ENCODE measurements at places on chromosomes 6 and 20.
A peak's percentile ranks its signal among the peaks of the same experiment; 100 is the strongest.

- peak; percentile 36 for DNase-seq
These were observed 9.4 kb downstream of the MAS1 start for GRCh38 chr6:159899994-159900745.

- DNase-seq: no peak
These were observed 67.6 kb downstream of the B4GALT5 start for GRCh38 chr20:49646126-49646525.

- DNase-seq: no peak
These were observed 43.2 kb upstream of the CDH22 start for GRCh38 chr20:46351357-46352058.

GRCh38 chr20:47778398-47779354 lies 6.6 kb downstream of the SULF2 start:
- no peak for DNase-seq

- no peak for DNase-seq
These were observed 5.7 kb downstream of the KDM1B start for GRCh38 chr6:18160911-18161310.

DNA sequence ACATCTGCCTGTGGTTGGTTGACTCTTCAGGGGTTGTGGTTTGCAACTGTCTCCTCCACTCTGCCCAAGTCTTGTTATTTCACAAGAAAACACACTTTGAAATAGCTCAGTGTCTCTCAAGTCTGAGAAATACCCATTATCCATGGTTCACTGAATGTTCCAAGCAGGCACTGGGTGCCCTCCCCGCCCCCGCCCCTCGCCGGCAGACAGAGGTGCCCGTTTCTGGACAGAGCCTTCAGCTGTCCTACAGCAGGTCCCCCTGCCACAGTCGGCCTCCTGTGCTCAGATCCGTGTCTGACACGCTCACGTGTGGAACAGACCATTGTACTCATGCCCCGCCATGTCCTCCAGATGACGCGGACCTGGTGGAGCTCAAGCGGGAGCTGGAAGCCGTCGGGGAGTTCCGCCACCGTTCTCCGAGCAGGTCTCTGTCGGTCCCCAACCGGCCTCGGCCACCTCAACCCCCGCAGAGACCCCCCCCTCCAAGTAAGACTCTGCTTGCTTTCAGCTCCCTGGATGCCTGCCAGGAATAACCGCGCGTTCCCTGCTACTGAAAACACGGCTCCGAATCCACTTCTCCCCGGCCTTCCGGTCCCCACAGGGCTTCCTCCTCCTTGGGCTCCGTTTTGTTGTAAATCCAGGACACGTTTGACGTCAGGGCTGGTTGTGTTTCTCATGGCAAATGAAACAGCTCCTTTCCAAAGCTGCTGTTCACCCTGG lies 81.4 kb downstream of the SERAC1 start:
- DNase-seq: peak; percentile 39

- no peak for DNase-seq
These were observed 36.7 kb upstream of the CCN6 start for GRCh38 chr6:112017169-112017568.

- DNase-seq: peak; percentile 75
These were observed 77.7 kb downstream of the ELOVL4 start for GRCh38 chr6:79869600-79870084.

- DNase-seq: peak; percentile 73
These were observed 74.5 kb upstream of the SRSF6 start for GRCh38 chr20:43383026-43383795.

DNA sequence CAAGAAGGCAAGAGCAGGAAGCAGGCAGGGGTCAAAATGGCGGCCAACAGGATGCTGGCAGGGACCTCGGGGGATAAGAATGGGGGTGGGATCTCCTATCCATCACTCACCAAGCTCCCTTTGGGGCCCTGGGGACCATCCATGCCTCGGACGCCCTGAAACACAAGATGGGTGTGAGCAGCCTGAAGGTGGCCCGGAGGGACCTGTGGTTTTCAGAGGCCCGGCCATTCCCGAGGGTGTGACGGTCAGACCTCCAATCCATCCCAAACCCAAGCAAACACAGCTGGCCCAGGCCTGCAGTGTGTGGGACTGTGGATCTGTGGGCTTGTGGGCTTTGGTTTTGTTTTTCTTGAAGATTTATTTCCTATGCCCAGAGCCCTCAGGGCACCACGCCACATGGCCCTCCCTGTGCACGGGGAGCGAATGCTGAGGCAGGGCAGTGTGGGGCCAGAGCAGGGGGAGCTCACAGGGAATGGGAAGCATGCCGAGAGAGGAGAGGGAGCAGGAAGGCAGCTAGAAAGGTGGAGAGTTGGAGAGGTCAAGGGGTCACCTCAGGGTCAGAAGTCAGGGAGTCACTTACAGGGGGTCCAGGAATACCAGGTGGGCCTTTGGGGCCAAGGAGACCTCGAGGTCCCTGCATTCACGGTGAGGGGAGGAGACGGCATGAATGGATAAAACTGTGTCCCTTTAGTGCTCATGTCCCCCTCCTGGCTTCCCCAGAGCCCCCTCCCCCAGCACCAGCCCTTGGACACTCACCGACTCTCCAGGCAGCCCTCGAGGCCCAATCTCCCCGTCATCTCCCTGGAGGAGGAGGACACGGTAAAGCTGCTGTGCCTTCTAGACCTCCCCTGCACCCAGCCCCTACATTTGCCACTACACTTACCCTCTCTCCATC lies 14.5 kb downstream of the COL11A2 start:
- no peak for DNase-seq

DNA sequence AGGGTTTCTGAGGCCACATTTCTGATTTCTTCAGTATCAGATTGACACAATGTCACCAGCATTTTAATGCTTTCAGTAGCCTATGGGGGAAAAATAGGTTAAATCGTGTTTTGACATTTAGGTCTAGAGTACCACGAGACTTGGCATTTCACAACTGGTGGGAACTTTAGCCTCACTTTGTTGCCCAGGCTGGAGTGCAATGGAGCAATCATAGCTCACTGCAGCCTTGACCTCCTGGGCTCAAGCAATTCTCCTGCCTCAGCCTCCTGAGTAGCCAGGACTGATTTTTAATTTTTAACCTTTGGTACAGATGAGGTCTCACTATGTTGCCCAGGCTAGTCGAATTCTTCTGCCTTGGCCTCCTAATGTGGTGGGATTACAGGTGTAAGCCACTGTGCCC lies 11.0 kb upstream of the ARMH2 start:
- DNase-seq: no peak

GRCh38 chr6:100664274-100665040 lies 199.7 kb upstream of the SIM1 start:
- DNase-seq: peak; percentile 32

DNA sequence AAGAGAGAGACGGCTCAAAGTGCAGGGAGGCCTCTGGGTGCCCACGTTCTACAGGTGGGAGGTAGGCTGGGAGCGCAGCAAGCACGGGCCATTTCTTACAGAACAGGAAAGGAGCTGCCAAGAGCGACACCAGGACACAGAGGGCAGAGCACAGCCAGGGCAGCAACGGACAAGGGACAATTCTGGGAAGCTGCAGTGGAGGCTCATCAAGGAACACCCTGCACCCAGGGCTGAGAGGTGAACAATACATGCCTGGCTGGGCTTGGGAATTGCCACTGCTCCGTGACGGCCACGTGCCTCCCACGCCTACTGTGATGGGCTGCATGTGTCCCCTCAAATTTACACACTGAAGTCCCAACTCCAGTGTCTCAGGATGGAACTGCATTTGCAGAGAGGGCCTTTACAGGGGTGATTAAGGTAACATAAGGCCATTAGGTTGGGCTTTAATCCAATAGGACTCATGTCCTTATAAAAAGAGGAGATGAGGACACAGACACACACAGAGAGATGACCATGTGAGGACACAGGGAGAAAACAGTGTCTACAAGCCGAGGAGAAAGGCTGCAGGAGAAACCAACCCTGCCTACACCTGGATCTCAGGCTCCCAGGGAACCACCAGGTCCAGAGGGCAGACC lies 13.6 kb downstream of the SERPINB6 start:
- DNase-seq: no peak

DNA sequence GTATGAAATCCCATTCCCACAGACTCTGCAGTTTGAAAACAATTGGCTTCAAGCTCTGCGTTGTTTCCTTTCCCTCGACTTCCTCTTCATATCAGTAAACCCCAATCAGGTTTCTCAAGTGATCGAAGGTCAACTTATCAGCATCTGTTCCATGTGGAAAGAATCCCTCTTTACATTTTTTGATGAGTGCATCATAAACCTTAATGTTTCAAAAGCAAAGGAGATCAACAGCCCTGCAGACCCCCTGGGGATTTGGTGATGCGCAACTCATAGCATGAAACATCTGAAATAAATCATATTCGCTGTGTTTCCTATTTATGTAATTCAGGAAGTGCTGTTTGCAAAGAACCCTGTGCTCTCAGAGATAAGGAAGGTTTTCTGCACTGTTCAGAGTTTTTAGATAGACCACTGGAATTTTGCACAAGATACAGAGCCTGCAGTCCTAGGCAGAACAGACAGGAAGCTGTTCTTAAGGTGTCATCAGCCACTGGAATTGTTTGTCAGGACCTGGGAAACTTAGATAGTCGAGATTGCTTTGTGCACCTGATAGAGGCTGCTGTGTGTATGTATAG lies 216.0 kb downstream of the HIVEP2 start:
- peak; percentile 59 for DNase-seq

DNA sequence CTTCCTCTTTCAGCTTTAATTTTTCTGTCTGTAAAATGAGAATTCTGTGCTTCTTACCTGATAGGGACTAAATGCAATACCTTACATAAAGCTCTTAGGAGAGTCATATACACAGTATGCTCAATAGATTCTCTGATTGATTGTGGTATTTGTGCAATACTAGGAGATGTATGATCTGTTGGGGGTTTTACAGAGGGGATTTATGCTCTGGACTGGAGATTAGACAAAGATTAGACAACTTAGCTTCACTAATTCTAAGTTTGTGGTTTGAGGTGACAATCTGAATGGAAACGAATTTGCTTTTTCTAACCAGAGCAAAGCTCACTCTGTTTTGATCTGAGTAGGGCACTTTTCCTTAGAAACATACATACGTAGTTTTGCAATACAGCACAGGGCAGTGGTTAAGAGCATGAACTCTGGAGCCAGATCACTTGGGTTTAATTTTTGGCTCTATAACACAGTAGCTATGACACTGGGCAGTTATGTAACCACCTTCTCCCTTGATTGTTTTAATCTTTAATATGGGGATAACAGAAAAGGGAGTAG lies 126.2 kb downstream of the RNF144B start:
- no peak for DNase-seq

GRCh38 chr20:45840700-45841198 lies 7.2 kb downstream of the SNX21 start:
- DNase-seq: no peak

DNA sequence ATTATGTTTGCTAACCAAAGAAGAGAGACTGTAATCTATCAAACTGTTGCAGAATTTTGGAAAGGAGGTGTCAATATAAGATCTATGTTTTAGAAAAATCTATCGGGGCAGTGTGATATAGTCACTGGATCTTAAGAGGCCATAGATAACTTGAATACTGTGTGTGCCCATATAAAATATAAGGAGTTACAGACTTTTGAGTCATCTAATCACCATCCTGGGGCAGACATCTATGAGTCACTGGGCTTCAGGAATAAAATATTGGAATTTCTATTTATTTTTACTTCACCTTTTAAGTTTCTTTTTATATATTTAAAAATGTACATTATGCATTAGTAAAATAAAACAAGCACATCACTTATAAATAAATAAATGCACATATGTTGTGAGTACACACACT lies 509.3 kb upstream of the MAN1A1 start:
- no peak for DNase-seq

- DNase-seq: no peak
These were observed 14.4 kb downstream of the GSS start for GRCh38 chr20:34941226-34941625.

DNA sequence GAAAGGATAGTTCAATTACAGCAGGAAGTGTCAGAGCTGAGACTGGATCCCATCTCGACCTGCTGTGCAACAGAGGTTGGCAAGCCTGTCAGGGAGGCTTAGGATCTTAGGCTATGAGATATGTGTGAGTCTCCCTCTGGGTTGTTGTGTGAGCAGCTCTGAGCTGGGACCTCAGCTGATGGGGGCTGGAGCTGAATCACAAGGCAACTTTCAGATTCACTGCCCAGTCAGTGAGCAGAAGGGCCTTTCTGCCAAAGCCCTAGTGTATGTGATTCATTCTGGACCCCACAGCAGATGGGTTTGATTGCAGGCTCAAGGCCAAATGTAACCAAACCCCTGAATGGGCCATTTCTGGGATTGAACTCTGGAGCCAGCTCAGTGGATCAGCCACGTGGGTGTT lies 4.5 kb downstream of the PI3 start:
- DNase-seq: no peak

DNA sequence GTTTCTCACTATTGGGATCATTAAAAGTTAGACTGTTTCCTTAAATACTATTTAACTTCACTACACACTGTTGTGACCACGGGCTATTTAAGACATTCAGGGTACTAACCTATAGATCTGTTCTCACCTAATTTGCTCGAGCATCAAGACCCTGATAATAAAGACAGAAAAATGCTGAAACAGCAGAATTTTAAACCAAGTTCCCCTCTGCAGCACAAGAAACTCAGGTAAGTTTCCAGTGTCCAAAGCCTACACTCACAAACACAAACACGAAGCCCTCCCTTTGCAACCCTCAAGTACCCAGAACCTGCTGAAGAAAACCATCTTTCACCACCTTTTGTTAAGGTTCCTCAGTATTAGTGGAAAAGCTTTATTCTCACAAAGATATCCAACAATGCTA lies 4.0 kb downstream of the SNX5 start:
- no peak for DNase-seq

GRCh38 chr20:62773845-62774714 lies 22.2 kb upstream of the MRGBP start:
- DNase-seq: peak; percentile 54

DNA sequence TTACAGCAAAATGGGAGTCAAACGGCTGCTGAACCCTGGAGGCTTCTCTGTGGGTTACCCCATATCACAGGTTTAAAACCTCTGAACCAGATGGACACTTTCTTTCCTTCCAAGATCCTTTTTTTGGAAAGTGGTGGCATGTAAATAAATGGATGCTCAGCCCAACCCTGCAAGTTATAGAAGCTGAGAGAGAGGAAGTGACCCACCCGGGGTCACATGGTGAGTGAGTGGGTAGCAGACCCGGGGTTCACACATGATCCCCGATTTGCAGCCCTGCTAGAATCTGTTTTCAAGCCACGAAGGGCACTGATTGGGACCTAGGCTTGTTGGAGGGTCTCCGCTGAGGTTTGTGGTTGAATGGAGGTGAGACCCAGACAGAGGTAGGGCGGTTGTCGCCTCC lies 32.0 kb downstream of the SIRPA start:
- no peak for DNase-seq

GRCh38 chr6:14086701-14087100 lies 30.9 kb upstream of the CD83 start:
- no peak for DNase-seq

- DNase-seq: no peak
These were observed 5.7 kb upstream of the TIAM2 start for GRCh38 chr6:154989448-154989847.

GRCh38 chr6:31025595-31025994 lies 15.3 kb downstream of the MUC22 start:
- DNase-seq: no peak

- DNase-seq: peak; percentile 83
These were observed 7.2 kb downstream of the HLA-DMB start for GRCh38 chr6:32933661-32934085.

- peak; percentile 34 for DNase-seq
These were observed 14.7 kb downstream of the DSE start for GRCh38 chr6:116385459-116385802.

- DNase-seq: no peak
These were observed 12.1 kb downstream of the TMEM181 start for GRCh38 chr6:158571826-158572652.

GRCh38 chr20:37651932-37652331 lies 41.9 kb upstream of the CTNNBL1 start:
- DNase-seq: no peak

- no peak for DNase-seq
These were observed 275.3 kb downstream of the TBC1D7 start for GRCh38 chr6:13053006-13053461.

All from muscle of leg (tissue), 16 donors.